ENCODE measurements at places on chromosomes 4 and X.

DNA sequence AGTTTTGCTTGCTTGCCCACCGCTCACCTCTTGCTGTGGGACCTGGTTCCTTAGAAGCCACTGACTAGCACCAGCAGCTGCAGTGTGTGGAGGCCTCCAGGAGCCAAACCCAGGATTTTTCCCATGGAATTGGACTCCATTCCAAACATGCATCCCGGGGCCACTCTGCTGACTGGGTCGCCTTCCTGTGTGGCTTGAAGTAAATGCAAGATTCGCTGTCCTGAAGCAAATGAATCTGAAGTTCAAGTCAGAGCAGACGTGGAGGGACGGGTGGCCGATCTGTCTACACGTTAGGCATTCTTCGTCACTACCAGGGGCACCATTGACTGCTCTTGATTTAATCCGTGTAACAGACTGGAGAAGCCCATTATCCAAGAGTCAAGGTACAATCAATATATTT is 109.0 kb downstream of the SHOX start:
- DNase-seq, result no peak

DNA sequence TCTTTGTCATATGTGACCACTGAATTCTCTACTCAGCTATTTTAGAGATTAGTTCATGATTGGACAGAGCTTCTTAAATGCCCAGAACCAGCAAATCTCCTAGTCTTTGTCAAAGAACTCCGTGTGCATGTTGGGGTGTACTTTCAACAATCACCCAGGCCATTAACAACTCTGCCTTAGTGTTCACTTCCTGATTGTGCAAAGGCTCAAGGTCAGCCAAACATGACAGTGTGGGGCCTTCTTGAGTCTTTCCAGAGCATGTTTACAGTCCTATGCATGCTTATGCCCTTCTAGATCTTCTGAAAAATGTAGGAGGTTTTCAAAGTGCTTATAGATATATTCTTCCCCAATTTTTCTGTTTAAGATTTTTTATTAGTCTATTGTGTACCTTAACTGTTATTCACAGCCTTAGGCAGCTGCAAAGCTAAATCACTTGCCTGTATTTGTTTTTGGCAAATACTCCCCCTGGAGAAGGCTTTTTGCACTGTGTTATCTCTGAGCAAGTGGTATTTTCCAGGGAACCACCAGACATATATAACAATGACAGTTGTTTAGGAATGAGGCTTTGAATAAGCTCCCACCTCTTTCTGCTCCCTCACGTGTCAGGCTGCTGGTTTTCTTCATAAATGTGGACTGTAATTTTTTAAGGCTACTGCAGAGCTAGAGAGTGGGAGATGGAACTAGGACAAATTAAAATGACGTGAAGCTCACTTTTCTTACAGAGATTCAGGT is 24.0 kb upstream of the DRP2 start:
- no peak for DNase-seq

GRCh38 chr4:112637552-112637866 is 566 bp downstream of the LARP7 start:
- no peak for DNase-seq

- peak; percentile 2 for DNase-seq
Observed at GRCh38 chrX:65196758-65197360, 220.6 kb upstream of the ZC4H2 start.

DNA sequence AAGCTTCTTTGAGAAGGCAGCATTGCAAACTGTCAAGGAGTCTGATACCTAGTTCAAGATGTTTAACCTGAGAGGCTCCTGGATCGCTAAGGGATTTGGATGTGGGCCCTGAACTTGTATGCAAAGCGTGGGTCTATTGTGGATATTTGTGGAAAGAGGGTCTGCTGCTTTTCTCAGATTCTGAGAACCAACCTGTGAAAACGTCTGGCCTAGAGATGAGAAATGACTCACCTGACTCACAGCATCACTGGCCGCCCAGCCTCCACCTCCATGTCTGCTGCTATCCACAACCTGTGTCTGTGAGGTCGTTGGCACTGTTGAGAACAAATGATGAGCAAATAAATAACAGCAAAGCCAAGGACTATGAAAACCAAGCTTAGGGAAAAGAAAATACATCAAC is 33.3 kb upstream of the PROM1 start:
- DNase-seq, result no peak

DNA sequence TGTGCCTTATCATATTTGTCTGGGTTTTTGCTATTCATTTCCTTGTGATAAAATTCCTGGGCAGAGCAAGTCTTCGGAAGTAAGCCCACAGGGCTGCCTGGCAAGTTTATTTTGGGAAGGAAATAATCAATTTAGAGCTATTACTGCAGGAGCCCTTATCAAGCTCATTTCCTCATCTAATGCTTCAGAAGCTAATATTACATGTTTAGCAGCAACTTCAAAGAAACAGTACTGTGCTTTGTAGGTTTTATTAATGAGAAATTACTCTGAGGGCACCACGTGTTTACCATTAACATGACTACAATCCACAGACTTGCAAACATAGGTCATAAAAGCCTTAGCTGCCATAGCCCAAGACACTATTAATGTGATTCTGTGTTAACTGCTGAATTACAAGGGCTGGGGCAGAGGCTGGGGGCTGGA is 540.0 kb downstream of the SPRY1 start:
- DNase-seq, result no peak

GRCh38 chr4:71004281-71004851 is 10.9 kb downstream of the DCK start:
- no peak for DNase-seq

DNA sequence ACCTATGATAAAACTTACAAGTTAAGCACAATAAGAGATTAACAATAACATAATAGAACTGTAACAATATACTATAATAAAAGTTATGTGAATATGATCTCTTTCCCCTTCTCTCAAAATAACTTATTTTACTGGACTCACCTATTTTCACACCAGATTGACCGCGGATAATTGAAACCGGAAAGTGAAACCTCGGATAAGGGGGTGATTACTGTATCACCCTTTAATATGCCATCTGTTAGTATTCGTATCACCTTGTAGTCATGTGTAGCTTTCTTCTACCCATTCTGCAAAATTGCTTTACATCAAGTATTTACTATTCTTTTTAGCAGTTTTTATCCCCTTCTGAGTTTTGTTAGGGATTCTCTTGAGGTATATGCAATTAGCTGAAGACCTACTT is 1.8 kb downstream of the SPCS3 start:
- no peak for DNase-seq

GRCh38 chrX:108221301-108221864 is 129.8 kb downstream of the ATG4A start:
- no peak for DNase-seq

GRCh38 chrX:64190136-64190740 is 15.3 kb downstream of the AMER1 start:
- no peak for DNase-seq

GRCh38 chrX:125170459-125170858 is 149.2 kb upstream of the TEX13C start:
- DNase-seq, result no peak

- no peak for DNase-seq
Observed at GRCh38 chr4:189807031-189807430, 133.6 kb upstream of the FRG1 start.

- no peak for DNase-seq
Observed at GRCh38 chrX:120274958-120275357, 24.3 kb downstream of the ZBTB33 start.

DNA sequence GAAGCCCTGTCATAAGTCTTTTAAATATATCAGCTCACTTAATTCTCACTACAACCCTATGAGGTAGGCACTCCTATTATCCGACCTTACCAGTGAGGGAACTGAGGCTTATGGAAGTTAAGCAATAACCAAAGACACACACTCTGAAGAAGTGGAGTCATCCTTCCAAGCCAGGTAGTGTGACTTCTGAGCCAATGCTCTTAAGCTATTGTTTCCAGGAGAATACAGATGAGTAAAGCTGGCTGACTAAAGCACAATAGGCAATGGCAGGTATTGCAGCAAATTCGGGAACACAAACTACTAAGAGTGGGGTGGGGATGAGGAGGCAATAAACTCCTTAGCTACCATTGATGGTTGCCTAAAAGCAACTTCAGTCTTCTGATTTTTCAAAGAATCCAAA is 81.8 kb upstream of the KIT start:
- no peak for DNase-seq

GRCh38 chr4:129972257-129972656 is 876.3 kb downstream of the C4orf33 start:
- no peak for DNase-seq

DNA sequence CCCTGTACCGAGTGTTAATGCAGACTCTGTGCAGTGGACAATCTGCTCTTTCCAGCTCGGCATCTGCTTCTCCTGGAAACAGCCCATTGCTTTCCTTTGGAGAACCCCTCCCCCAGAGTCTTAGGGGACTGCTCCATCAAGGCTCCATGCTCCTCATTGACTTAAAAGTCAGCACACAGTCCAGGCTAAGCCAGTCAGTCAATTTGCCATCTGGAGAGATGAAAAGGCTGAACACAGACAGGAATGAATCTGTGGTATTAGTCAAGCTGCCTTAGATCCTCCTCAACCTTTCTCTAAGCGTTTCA is 20.3 kb downstream of the ATP8A1 start:
- no peak for DNase-seq

All from muscle of arm (tissue), 14 donors.